ENCODE measurements at places on chromosomes 6 and 20.

GRCh38 chr6:48754641-48755040 lies 643.6 kb upstream of the PTCHD4 start:
- no peak for DNase-seq

GRCh38 chr6:52213127-52213526 lies 27.0 kb downstream of the IL17A start:
- DNase-seq, result no peak

DNA sequence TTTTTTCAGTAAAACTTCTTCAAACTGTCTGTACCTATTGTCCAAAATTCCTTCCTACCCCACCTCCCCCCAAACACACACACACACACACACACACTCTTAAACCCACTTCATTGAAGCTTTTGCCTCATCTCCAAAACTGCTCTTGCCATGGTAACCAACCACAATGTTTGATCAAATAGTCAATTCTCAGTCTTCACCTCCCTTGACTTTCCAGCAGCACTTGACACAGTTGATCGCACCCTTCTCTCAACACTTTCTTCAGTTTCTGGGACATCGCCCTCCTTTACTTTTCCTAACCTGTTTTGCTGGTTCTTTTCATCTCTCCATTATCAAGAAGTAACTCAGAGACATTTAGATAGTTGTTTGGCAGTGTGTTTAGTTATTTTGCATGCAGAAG lies 71.5 kb upstream of the COL21A1 start:
- DNase-seq, result no peak

GRCh38 chr6:143634486-143634885 lies 43.3 kb upstream of the PHACTR2 start:
- no peak for DNase-seq

- DNase-seq, result no peak
These were observed 235.3 kb upstream of the CEP162 start for GRCh38 chr6:84462698-84463097.

GRCh38 chr20:31718952-31719643 lies 3.6 kb downstream of the BCL2L1 start:
- no peak for DNase-seq

- no peak for DNase-seq
These were observed 45.2 kb downstream of the RPP40 start for GRCh38 chr6:4958624-4959023.

- DNase-seq, result no peak
These were observed 38.5 kb downstream of the KCNQ2 start for GRCh38 chr20:63433756-63434531.

GRCh38 chr6:140636908-140637402 lies 1262.5 kb upstream of the CITED2 start:
- DNase-seq, result no peak

DNA sequence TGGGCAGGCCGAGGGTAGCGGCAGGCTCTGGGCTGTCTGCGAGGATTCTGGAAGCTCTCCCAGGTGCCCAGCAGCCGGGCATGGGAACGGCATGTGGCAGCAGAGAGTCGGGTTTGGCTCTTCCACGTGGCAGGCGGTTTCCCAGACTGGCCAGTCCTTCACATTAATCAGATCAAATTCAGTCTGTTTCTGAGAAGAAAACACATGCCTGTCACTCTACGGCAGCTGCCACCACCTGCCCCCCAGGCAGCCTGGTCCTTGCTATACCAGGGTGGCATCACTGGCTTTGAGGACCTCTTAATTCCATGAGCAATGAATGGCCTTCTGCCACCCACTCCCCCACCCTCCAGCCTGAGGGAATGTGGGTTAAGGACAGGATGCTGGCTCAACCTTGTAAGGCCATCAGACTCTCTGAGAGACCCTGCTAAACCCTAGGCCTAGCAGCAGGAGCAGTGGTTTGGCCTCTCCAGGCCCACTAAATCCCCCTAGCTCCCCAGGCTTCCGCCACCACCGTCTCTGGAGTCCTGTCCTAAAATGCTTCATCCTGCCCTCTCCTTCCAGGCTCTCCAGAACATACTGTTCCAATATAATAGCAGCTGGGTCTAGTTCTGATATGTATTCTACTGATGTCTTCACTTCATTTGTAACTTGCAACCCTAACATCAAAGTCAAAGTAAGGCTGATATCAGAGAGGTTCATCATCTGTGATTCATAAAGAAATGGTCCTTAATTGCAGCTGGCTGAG lies 47.8 kb downstream of the PLCG1 start:
- DNase-seq, result no peak

DNA sequence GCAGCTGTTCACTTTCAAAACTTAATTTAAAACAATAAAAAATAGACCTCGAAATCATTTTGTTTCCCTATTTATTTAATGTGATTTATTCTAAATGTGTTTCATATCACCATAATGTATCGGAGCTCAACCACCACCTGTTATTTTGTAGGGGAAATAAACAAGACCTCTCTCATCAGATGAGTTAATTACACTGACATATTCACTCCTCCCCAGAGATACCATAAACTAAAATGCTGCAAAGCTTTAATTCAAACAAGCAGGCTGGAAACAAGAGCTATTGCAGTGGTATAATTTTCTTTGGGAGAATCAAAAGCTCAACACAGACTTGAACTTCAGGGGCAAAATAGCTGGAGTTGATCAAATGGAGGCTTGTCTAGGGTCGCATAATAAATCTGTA lies 303.5 kb upstream of the TSHZ2 start:
- no peak for DNase-seq

DNA sequence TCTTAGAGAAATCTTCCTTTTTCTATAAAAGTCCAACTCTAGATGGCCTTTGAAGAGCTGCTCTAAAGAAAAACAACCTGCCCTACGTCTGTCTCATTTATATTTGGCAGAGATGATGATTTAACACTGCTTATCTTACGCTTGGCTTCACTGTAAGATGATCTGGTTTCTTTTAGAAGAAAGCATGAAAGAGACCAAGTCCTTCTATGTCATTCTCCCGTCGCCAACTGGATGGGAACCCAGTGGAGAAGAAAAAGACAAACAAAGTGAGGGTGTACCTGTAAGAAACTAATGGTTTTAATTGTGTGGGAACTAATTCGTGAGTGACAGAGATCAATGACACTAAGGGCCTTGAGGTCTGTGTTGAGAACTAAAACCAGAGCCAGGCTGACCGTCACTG lies 92.8 kb downstream of the MBOAT1 start:
- DNase-seq, result no peak
